Left cardiac atrium (tissue), 4 donors: ENCODE measurements at places on chromosomes 12 and 14. TPM values are rescaled to one million over a fixed set of nuclear protein-coding genes. Genes with fewer than 3 reads are reported as not detected.

- DNase-seq = peak; percentile 88
These were observed 804 bp downstream of the GAPDH start for GRCh38 chr12:6534945-6535696.

DNA sequence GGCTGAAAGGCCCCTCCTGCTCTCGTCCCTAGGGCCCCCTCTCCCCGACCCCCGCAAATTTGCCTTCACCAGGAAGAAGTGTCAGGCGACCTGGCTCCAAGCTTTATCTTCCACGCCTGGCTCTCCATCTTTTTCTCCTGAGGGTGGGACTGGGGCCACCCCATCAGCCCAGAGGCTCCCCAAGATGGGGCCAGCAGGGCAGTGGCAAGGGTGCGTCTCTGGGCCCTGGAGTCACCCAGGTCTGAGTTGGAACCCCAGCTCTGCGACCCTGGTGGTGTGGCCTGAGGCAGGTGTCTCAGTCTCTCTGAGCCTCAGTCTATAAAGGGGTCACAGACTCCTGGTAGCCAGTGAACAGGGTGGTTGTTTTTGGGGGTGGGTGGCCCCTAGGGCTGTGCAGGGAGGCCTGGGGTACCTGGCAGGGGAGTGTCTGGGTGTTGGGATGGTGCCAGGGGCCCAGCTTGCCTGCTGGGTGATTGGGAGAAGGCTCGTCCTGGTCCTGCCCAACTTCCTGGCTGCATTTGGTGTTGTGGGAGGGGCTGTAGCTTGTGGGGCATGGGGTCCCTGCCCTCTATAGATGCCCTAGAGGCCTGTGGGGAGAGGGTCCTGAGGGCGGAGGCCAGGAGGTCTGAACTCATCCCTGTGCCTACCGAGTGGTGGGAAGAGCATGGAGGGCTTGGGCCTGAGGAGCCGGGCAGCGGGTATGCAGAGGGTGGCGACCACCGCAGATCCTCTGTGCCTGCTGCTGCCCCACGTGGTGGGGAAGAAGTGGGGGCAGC is 7.6 kb downstream of the KIF26A start:
- DNase-seq = peak; percentile 17

DNA sequence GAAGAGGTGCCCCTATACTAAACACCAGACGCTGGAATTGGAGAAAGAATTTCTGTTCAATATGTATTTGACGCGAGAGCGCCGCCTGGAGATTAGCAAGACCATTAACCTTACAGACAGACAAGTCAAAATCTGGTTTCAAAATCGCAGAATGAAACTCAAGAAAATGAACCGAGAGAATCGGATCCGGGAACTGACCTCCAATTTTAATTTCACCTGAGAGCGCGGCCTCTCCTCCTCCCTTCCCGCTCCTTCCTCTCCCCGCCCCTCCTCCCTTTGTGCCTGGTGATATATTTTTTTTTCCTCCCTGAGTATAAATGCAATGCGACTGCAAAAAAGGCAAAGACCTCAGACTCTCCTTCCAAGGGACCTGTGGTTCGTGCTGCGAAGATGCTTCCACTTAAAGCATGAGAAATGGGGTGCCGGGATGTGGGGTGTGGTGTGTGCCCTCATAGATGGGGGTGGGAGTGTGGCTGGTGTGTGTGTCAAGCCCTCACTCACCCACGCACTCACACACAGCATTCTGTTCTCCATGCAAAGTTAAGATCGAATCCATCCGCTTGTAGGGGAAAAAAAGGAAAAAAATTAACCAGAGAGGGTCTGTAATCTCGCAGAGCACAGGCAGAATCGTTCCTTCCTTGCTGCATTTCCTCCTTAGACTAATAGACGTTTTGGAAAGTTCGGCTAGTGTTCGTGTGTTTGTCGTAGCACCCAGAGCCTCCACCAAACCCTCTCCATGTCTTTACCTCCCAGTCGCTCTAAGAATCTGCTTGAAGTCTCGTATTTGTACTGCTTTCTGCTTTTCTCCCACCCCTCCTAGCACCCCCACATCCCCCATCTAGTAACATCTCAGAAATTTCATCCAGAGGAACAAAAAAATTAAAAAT is 4.5 kb downstream of the HOXC10 start:
- DNase-seq = no peak

- no peak for DNase-seq
These were observed 113.3 kb upstream of the SOX5 start for GRCh38 chr12:24062642-24063245.

DNA sequence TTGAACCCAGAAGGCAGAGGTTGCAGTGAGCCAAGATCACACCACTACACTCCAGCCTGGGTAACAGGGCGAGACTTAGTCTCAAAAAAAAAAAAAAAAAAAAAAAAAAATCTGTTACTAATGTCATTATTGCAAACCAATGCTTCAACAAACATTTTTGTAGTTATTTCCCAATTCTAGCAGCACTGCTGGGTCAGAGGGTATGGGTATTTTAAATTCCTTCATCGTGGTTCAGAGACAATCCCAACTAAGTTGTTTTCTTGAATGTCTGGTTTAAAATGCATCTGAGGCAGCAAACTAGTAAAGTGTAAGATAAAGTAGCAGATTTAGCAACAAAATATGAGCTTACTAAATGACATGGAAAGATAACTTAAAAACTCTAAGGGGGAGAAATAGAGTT is 65.6 kb downstream of the FERMT2 start:
- no peak for DNase-seq

DNA sequence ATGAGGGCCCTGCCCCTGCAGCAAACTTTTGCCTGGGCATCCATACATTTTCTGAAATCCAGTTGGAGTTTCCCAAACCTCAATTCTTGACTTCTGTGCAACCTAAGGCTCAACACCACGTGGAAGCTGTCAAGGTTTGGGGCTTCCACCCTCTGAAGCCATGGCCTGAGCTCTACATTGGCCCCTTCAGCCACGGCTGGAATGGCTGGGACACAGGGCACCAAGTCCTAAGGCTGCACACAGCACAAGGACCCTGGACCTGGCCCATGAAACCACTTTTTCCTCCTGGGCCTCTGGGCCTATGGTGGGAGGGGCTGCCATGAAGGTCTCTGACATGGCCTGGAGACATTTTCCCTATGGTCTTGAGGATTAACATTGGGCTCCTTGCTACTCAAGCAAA is 266.3 kb downstream of the LRIG3 start:
- no peak for DNase-seq

Gene MMP17
- 2.4 TPM for total RNA-seq
